ENCODE measurements at places on chromosomes 1 and 21.

- DNase-seq = peak; percentile 7
Observed at GRCh38 chr1:101496109-101496508, 259.3 kb downstream of the S1PR1 start.

- no peak for DNase-seq
Observed at GRCh38 chr1:44775930-44776729, 790 bp downstream of the RPS8 start.

DNA sequence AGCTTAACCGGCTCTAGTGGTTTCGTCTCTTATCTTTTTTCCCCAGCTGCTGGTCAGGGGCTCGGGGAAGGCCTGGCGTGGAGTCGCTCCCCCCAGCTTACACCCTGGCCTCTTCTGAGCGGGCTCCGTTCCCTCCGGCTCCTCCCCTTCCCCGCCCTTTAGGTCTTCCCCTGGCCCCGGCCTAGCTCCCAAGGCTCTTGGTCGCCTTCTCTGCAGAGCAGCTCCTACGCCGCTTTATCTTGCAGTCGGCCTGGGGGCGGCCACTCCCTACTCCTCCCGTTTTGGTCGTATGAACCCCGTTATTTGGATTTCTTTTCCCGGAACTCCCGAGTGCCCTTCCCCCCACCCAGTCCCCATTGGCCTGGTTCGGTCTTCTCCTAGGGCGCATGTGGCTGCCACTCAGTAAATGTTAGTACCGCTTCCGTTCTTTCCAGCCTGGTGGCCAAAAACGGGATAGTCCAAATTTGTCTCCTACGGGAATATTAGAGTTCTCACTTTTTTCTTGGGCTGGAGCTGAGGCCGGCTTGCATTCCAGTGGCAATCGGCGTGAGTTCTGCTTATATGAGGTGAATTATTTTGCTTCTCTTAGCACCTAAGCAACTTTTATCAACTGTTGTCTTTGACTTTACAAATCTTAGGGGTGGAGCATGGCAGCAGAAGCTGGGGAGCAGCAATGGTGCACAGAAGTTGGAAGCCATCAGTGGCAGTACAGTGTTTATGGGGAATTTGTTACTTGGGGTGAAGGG, 467 bp downstream of the THRAP3 start:
- DNase-seq = no peak

DNA sequence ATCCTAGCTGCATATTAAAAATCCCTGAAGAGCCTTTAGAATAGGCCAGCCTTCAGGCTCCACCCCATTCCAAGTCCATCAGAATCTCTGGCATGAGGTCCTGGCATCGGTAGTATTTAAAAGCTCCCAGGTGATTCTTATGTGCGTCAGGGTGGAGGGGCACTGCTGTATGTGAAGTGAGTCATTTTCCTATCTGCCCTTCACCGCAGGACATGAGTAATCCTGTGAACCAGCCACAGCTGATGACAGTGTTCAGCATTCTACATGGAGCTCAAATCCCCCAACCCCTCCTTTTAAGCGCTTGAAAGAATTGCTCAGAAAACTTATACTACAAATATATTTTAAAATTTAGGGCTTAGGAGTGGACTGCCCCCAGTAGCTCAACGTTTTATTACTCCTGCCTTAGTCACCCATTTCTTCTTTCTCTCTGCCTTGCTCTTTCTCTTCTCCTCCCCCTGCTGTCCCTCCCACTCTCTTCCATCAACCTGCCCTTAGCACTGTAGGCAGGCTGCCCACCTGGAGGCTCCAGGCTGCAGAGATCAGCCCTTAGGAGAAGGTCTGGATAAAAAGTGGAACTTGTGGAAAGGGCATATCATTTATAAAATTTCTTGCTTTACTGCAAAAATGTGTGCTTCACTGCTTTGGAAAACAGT, 73.8 kb upstream of the ZNF281 start:
- peak; percentile 56 for DNase-seq

DNA sequence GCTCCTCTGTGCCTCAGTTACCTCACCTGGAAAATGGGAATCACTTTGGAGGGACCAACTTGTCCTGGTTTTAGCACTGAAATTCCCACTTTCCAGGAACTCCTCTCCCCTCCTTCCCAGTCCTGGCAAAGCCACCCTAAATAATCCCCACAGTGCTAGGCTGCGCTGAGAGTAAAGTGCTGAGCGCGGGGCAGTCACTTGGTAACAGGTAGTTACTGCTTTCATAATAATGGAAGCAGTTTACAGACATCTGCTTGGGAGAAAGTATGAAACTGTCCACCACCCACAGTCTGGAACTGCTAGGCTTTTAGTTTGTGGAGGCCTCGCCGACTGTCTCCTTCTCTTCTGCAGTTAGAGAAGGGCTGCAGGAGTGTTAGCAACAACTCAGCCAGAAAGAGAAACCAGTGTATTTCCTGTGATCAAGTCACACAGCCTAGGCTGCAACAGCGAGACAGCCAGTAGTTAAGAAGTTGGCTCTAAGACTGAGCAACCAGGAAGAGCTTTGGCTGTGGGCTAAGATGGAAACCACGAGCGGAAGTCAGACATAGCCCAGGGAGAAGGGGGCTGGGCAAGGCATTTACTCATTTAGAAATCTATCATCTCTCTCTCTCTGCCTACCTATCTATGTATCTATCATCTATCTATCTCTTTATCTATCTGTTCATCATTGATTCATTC, 30.8 kb upstream of the ABCG1 start:
- peak; percentile 64 for DNase-seq

- DNase-seq = no peak
Observed at GRCh38 chr1:210686841-210687240, 358.1 kb downstream of the HHAT start.

DNA sequence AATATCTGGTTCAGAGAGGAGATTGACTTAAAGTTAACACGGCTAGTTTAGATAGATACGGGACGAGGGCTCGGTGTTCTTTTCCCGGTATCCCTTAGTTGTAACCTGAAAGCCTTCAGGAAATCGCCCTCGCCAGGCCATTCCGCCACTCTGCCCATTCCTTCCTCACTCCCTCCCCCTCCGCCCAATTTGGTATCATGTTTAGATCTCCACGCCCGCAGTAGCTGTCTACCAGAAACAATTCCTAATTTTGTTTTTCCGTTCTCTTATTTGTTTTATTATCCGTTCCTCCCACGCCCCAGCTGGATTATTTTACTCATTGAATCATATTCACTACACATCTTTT, 685 bp upstream of the VAMP4 start:
- DNase-seq = no peak

GRCh38 chr1:91334856-91335255, 69.8 kb downstream of the HFM1 start:
- no peak for DNase-seq

GRCh38 chr1:8879922-8880676, 1.6 kb upstream of the ENO1 start:
- no peak for DNase-seq

DNA sequence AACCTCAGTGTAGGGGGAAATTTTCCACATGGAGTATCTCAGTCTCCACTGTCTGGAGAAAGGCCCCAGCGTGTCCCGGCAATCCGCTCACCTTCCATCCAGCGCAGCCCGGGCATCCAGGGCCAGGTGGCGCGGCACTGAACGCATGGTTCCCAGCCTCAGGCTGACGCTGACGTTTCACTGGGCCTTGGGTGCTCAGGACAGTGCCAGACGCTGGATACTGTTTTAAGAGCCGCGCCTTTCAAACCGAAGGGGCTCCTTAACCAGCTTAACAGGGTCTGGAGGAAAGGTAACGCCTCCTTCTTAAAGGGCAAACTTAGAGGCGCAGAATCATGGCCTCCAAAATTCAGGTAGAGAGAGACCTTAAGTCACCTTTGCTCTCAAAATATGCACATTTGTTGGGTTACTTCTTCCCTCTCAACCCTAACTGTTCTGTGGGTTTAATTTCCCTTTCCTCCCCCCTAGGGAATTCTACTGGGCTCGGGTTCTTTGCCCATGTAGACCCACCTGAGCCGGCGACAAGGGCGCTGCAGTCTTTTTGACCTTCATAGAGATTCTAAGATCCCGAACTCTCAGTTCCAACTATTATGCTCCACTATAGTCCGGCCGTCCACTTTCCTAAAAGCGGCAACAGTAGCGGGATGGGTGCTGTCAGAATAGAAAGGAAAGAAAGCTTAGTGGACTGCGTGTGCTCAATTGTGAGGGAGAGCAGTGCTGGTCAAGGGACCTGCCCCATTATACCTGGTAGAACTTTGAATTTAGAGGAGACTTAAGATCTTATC, 3.5 kb upstream of the LHX9 start:
- DNase-seq = no peak

DNA sequence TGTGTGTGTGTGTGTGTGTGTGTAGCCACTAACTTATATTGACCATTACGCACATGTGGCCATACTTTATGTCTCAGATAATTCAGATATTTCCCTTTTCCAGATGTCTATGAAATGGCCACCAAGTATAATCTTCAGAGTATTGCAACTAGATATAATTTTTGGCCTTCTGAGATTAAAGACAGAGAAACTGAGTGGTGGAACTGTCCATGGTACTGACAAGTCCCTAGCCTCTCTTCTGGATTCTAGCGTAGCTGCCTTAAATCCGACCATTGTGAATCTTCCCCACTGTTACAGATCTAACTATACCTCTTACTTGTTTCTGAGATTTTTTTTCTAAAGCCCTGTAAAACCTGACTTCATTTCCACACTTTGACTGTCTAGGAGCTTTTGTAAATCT, 100.0 kb upstream of the SERTAD4 start:
- no peak for DNase-seq

DNA sequence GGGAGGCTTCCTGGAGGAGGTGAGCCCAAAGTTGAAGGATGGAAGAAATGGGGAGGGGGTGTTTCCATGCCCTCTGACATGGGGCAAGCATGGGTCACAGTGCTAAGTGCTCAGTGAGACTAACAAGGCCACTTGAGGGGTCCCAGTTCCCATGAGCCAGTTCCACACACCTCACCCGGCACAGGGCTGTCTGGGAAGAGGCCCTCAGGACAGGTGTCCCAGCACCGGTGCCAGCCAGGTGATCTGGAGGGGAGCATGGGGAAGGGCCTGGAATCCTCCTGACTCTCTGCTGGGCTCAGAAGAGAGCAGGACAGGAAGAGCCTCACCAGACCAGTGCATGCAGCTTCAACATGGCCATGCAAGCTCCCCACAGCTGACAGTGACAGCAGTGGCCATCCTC, 294.7 kb upstream of the VAMP3 start:
- DNase-seq = no peak

DNA sequence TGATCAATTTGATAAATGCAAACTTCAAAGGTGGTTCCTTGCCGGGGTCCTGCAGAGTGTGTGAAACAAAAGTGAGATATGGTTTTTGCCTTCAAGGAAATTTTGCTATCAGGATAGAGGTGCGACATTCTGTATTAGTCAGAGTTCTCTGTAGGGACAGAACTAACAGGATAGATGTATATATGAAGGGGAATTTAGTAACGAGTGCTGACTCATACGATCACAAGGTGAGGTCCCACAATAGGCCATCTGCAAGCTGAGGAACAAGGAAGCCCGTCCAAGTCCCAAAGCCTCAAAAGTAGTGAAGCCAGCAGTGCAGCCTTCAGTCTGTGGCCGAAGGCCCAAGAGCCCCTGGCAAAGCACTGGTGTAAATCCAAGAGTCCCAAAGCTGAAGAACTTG, 157.0 kb downstream of the RYR2 start:
- no peak for DNase-seq

DNA sequence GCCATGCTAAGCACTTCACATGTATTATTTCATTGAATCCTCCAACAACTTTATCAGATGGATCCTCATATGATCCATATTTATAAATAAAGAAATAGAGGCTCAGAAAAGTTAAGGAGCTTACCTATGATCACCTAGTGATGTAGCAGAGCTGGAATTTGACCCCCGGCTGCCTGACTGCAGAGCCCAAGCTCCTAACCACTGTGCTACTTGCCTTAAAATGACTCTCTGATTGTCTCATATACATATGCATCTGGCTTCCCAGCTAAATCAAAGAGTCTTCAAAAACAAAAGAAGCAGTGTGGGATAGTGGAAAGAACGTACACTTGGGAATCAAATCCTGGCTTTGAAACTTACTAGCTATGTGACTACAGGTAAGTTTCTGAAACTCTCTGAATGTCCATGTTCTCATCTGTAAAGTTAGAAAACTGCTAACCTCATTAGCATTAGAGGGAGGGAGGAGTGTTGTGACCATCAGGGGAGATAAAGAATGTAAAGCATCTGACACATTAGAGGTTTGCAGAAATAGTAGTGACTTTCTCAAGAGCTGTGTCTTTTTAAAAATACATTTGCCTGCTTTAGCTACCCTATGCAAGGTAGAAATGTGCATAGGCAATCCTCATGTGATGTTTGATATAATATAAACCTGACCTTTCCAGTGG, 67.2 kb upstream of the BARHL2 start:
- DNase-seq = no peak

- DNase-seq = no peak
Observed at GRCh38 chr1:176243746-176244145, 36.7 kb upstream of the COP1 start.

GRCh38 chr1:71269818-71270217, 189.0 kb upstream of the ZRANB2 start:
- no peak for DNase-seq

DNA sequence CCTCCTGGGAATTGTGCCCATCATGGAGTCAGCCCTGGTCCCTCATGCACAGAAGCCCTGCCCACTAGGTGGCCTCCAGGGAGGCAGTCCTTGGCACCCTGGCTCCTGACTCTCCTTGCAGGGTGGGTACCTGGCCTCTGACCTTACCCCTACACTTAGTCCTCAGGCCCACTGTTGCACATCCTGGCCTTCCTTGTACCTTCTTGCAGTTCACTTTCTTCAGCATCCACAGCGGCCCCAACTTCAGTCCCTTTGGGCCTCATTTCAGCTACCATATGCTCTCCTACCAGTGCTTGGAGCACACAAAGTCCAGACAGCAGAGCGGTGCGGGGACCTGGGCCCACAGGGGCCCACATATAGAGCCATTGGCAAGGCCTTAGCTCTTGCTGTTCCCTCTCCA, 19.2 kb upstream of the PARP1 start:
- no peak for DNase-seq

GRCh38 chr1:247441606-247442005, 16.3 kb downstream of the OR2B11 start:
- DNase-seq = no peak

DNA sequence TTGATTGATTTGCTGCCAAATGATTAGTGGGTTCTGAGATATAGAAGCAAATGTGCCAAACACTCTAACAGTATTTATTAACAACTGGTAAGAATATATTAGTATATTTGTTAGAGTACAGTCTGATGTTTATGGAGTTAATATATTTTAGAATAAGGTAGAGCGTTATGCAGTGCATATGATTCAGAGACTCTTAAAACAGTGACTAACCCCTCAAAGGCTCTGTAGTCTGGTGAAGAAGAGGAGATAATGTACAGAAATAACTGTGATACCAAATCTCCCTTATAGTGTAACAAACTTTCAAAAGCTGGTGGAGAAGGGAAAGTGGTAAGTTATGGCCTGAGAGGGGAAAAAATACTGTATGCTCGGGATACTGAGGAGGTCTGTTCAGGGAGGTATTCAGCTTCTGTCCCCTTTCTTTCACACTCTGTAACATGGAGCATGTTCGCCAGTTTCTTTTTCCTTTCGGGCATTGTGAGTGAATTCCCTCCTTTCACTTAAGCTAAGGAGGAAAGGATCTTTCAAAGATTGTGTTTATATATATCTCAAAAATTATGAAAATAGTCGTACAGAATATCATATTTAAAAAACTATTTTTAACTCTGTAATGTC, 121.2 kb downstream of the ADGRL2 start:
- DNase-seq = no peak
